ENCODE measurements at places on chromosomes 4 and X. TPM values are rescaled to one million over a fixed set of nuclear protein-coding genes. Genes with fewer than 3 reads are reported as not detected.

DNA sequence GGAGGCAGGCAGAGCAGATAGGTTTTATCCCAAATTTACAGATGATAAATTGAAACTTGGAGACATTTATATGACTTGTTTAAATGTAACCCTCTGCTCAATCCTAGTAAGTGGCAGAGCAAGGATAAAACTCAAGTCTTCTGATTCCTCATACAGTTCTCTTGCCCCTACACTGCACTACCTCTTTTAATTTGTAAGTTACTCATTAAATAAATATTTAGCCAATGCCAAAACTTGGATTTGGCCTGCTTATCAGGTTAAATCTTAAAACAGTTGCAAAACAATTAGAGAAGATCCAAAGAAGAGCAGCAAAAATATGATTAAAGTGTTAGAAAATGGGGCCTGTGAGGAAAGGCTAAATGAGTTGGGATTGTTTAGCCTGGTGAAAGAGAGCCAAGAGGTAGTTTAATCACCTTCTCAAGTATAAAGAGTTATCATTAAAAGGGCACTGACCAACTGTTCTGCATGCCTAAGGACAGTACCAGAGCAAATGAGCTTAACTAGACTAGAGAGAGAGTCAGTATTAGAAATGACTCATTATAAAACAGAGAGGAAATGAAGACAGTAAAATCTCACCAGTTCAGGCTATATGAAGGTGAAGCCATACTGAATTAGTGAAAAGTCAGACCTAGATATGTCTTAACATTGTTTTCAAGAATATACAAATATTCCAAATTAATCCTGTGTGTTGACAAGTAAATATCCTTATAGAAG, 146.3 kb downstream of the GRIA3 start:
- peak; percentile 46 for DNase-seq

Gene TLR7
- not detected for total RNA-seq

GRCh38 chr4:77801260-77801608, 17.9 kb downstream of the CNOT6L start:
- DNase-seq, result no peak

GRCh38 chr4:81375745-81376144, 96.0 kb downstream of the RASGEF1B start:
- no peak for DNase-seq

GRCh38 chrX:109889289-109890006, 113.5 kb upstream of the TMEM164 start:
- peak; percentile 52 for DNase-seq

Gene ETDA
- not detected for total RNA-seq

GRCh38 chr4:129043523-129043922, 49.8 kb downstream of the SCLT1 start:
- peak; percentile 48 for DNase-seq

GRCh38 chr4:156547439-156547838, 424.2 kb downstream of the PDGFC start:
- peak; percentile 93 for DNase-seq

- DNase-seq, result no peak
These were observed 213.3 kb downstream of the EPHA5 start for GRCh38 chr4:65457011-65457410.

GRCh38 chr4:163166041-163166579, 580 bp downstream of the NAF1 start:
- DNase-seq, result peak; percentile 83

Gene YIPF7
- not detected for total RNA-seq

- DNase-seq, result peak; percentile 90
These were observed 165.6 kb upstream of the S100G start for GRCh38 chrX:16484338-16484737.

Gene DDX53
- total RNA-seq, result not detected

DNA sequence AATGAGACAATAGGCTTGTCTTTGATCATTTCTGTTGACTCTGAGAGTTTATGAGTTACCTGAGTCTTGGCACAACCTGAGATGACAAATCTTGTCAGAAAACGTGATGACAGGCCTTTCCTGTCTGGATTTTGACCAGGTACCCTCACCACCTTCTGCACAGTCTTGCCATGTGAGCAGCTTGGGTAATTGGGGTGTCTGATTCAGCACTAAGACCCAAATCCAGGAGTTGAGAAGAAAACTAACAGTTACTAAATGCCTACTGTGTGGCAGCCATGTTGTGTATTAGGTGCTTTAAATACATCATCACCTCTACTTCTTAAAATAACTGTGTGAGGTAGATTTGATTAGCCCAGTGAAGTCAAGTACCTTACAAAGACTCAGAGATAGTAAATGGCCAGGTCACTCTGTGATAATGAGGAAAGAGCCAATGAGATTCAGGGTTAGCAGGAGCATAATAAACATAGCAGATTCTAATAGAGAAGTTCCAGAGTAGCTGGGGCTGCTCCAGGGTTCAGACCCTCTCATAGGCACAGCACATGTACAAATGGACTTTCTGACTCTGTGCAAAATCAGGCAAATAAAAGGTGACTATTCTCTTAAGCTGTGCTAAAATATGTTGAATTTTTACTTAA, 2.8 kb downstream of the EREG start:
- DNase-seq, result no peak

DNA sequence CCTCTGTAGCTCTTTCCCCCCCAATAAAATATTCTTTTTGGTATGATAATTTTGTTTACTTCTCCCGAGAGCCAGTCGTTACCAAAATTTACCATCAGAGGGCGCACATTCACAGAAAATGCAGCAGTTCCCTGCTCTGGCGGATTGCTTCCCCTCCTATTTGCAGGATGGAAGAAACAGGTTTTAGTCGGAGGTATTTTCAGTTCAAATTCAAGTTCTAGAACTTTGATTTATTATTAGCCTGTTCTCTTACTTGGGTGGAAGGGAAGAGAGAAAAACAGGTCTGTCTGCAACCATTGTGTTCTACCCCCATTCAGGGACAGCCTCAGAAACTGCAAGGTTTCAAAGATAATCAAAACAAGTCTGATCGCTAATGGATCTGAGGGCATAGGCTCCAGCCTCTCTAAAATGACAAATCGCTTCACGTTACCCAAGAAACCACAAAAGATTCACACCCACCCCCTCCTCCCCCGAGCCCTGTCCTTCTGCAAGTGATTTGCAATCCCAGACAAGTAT, 263.8 kb upstream of the RPS6KA3 start:
- peak; percentile 61 for DNase-seq

Gene CABS1
- total RNA-seq, result not detected

DNA sequence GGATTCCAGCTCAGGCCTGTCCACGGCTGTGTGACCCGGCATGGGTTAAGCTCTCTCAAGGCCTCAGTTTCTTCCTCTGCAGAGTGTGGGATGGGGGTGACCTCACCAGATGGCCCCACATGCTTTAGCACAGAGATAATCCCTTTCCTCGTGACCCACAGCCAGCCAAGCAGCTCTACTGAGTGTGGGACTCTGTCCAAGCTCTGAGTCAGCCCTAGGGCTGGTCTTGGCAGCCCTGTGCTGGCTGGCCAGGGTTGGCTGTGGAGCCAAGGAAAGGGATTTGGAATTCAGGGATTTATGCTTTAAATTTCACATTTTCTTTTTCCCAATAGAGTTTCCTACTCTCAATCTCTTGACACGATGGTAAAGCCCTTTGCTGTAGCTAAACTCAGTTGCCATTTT, 19.7 kb upstream of the SPON2 start:
- DNase-seq, result peak; percentile 97

Gene RNF212
- total RNA-seq, result 2.5 TPM

Gene CXXC4
- not detected for total RNA-seq

Gene RAB40A
- total RNA-seq, result not detected

Gene SPANXA1
- not detected for total RNA-seq

GRCh38 chrX:37781081-37781480, 1.2 kb downstream of the CYBB start:
- DNase-seq, result no peak

DNA sequence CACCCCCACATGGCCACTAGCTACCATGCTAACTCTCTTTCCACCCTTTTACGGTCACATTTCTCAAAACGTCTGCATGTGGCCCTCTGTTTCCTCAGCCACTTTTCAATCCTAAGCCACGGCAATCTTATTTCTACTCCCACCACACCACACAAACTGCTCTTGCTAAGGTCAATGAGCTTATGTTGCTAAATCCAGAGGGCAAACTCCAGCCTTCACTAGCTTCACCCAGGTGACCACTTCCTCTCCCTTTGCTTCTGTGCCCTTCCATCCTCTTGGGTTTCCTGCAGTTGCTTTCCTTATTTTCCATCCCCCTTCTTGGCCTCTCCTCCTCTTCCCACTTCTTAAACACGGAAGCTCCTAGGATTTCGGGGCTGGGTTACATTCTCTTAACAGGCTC, 16.5 kb downstream of the CETN2 start:
- no peak for DNase-seq

DNA sequence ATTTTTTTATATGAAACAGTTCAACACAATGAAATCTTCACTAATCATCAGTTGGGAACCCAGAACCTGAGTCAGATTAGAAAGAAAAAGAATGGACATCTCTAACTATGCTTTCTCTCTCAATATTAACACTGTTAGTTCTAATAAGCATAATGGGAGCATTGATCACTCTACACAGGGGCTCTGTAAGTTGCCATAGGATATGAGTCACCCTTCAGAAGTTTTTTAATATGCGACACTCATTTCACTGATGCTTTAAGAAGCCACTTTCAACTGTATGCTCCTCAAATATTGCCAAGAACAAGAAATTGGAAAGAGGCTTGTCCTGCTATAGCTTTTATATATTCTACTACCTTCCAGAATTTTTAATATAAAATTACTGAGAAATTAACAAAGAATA, 187.0 kb downstream of the AASDH start:
- DNase-seq, result no peak

GRCh38 chr4:175308236-175308635, 390.1 kb downstream of the ADAM29 start:
- DNase-seq, result peak; percentile 62

DNA sequence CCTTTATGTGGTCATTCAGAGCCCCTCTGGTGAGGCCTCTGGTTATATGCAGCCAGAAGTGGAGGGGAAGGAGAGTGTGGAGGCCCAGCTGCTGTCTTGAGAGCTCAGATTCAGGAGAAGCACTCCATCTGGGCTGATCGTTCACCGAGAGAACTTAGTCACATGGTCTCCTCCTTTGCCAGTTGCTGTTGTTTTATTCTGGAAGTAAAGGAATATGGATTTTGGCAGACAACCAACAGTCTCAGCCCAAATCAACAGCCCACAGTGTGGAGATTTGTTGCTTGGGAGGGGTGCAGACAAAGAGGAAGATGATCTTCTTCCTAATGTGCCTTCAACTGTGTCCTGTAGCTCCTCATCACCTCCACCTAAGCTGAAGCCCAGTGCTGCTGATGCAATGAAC, 355.4 kb downstream of the ANK2 start:
- no peak for DNase-seq

DNA sequence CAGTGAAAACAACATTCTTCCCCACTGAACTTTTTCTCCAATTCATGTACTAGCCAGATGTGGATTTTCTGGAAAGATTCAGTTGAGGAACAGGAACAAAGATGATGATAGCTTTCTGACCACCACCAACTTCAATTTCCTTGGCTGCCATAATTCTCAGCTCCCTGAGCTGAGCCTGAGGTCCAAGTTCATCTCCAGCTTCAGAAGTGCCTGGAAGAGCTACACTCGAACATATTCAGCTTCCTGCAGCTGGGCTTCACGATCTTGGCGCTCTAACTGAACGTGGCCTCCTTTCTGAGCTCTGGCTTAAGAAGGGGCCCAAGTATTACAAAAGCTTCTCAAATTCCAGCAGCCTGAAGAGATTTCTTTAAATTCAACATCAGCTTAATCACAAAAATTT, 83.9 kb downstream of the QDPR start:
- DNase-seq, result no peak

Gene RPS6KA6
- 5.4 TPM for total RNA-seq

GRCh38 chr4:16524911-16525554, 298.8 kb upstream of the TAPT1 start:
- peak; percentile 72 for DNase-seq

DNA sequence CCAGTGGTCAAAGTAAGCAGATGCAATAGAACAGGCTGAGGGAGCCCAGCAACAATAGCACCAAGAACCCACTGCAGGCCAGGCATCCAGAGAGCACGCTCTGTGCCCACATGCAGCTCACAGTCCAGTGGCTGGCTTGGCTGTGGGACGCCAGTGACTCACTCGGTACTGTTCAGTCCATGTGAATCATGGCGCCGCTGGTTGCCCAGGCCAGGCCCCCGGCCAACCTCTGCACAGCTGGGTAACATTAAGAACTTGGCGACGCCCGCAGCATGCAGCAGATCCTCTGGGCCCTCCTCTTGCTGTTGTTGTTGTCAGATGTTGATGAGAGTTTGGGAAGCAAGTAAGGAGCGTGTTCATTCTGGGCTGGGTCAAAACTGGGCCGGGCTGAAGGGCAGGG, 60.5 kb downstream of the MSX1 start:
- peak; percentile 91 for DNase-seq

GRCh38 chrX:77528034-77528433, 80.8 kb downstream of the FGF16 start:
- no peak for DNase-seq

DNA sequence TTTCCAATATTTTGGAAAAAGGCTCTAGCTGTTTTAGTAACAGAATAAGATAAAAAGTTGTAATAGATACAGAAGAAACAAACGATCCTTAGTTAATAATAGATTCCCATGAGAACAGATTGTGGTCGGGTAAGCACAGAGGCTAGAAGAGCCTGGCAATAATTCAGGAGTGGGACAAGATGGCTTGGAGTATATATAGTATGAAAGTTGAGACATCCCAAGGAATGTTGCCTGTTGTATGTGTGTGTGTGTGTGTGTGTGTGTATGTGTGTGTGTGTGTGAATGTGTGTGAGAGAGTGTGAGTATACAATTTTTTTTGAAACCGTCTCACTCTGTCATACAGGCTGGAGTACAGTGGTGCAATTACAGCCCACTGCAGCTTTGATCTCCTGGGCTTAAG, 150.7 kb downstream of the PDGFC start:
- no peak for DNase-seq

Gene FGG
- not detected for total RNA-seq

- peak; percentile 71 for DNase-seq
These were observed 25.8 kb upstream of the RPL39 start for GRCh38 chrX:119817130-119817690.

Gene FTSJ1
- 95.2 TPM for total RNA-seq

Measured in GM23248 (cell line).